ENCODE measurements at places on chromosomes 16 and 17. TPM values are rescaled to one million over a fixed set of nuclear protein-coding genes. Genes with fewer than 3 reads are reported as not detected.

The CSH1 gene
- total RNA-seq, result 1.2 TPM

The TAC4 gene
- total RNA-seq, result not detected

GRCh38 chr16:59909262-59909661 lies 1175.1 kb upstream of the GOT2 start:
- no peaks in the 10 kb centered on the region for H3K4me1 ChIP-seq
- no peaks in the 10 kb centered on the region for H3K27me3 ChIP-seq
- H3K27ac ChIP-seq, result no peak overlapping the region

- no peaks in the 10 kb centered on the region for H3K36me3 ChIP-seq
- H3K4me1 ChIP-seq, result peaks cover 37% of the 10 kb centered on the region
- H3K27ac ChIP-seq, result peak overlapping the region; percentile 42
- no peaks in the 10 kb centered on the region for H3K27me3 ChIP-seq
- no peak for DNase-seq
Measured at GRCh38 chr17:2076087-2076984, 21.4 kb downstream of the HIC1 start.

DNA sequence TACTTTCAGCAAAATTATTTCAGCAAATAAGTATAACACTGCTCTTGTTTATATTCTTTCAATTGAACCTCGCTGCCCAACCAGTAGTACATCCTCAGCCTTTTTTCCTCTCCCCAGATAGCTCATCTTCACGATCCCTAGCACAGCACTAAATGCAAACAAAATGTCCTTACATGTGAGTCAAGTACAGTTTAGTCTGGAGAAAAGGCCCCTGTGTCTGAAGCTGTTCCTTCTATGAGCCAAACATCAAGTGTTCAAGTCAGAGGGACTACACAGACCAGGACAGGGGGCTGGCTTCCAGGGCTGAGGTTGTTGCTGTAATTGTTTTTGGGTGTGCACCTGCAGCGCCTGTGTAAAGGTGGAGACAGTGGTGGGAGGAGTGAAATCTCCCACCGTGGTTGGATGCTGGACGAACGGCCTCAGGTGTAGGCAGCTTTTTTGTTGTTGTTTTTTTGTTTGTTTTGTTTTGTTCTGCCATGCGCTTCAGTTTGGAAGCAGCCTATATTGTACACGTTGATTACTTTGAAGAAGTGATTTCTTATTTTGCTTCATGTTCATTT lies 147.1 kb downstream of the PRKCA start:
- no peaks in the 10 kb centered on the region for H3K36me3 ChIP-seq
- H3K27me3 ChIP-seq, result no peaks in the 10 kb centered on the region
- no peak overlapping the region for H3K4me3 ChIP-seq
- no peak overlapping the region for H3K27ac ChIP-seq

GRCh38 chr17:79769570-79770506 lies 8.1 kb upstream of the CBX2 start:
- H3K36me3 ChIP-seq, result no peaks in the 10 kb centered on the region
- H3K27me3 ChIP-seq, result no peaks in the 10 kb centered on the region
- DNase-seq, result no peak
- no peak overlapping the region for H3K4me3 ChIP-seq
- H3K27ac ChIP-seq, result no peak overlapping the region
- no peaks in the 10 kb centered on the region for H3K4me1 ChIP-seq

GRCh38 chr17:39677542-39678339 lies 9.5 kb downstream of the PNMT start:
- no peaks in the 10 kb centered on the region for H3K4me1 ChIP-seq
- H3K36me3 ChIP-seq, result no peaks in the 10 kb centered on the region
- no peak overlapping the region for H3K27ac ChIP-seq
- H3K4me3 ChIP-seq, result no peak overlapping the region
- DNase-seq, result no peak
